Lung microvascular endothelial cell (primary cell): ENCODE measurements at places on chromosomes 2 and 18.

DNA sequence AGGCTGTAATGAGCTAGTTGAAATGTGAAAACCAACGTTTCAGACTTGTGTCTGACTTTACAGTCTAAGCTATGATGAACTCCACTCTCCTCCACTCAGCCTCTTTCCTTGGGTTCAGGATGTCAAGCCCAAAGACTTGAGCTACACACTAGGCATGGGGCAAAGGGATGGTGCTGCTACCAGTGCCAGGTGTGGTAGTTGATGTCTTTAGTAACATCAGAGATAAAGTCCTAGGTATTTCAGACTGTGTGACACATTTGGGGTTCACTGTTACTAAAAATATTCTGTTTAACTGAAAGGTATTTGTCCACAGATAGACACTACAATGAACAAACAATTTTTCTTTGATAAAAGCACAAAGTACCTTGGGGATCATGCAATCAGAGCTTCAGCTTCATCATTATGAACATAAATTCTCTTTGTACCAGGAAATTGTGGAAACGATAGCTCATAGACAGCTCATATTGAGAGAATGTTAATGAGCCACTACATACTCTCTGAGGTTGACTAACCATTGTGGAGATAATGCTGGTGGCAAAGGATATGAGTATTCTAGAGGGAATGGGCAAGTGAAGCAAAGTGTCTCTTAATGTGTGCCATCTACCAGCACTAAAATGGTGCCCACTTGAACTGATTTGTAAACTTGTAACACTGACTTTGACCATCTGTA is 253.7 kb upstream of the THUMPD2 start:
- no peak for DNase-seq

DNA sequence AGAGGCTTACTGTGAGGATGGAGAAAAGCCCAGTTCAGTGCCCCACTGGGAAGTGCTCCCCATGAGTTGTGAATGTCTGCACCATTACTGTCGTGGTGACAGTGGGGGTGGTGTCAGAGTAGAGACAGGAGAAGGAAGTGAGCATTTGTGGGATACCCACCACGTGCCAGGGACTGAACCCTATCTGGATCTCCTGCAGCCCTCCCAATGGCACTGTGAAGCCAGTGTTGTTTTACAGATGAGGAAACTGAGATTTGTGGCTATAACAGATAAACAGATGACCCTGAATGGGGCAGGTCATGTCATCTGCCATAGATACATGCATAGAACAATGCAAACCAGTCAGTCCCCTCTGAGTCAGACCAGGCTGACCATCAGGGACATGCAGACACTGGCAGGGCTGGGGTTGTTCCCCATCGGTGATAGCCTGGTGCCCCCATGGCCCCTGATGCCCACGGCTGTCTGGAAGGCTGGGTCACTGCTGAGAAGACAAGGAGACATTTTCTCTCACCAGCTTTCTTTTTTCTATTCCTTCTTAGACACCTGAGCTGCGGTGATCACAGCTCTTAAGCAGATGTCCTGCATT is 60.8 kb downstream of the EMILIN2 start:
- DNase-seq = peak; percentile 19

GRCh38 chr2:177243476-177243875 is 21.1 kb downstream of the NFE2L2 start:
- no peak for DNase-seq

- DNase-seq = no peak
These were observed 10.6 kb upstream of the BIN1 start for GRCh38 chr2:127117603-127118002.

- DNase-seq = no peak
These were observed 251.3 kb downstream of the FAM210A start for GRCh38 chr18:13474907-13475545.

GRCh38 chr2:48433682-48434081 is 96.3 kb upstream of the STON1 start:
- peak; percentile 14 for DNase-seq

GRCh38 chr2:235025800-235026536 is 74.2 kb downstream of the SH3BP4 start:
- DNase-seq = peak; percentile 26

- no peak for DNase-seq
These were observed 6.9 kb upstream of the CHRNA1 start for GRCh38 chr2:174771136-174771535.

- no peak for DNase-seq
These were observed 58.9 kb downstream of the KIAA1328 start for GRCh38 chr18:36887864-36888263.

DNA sequence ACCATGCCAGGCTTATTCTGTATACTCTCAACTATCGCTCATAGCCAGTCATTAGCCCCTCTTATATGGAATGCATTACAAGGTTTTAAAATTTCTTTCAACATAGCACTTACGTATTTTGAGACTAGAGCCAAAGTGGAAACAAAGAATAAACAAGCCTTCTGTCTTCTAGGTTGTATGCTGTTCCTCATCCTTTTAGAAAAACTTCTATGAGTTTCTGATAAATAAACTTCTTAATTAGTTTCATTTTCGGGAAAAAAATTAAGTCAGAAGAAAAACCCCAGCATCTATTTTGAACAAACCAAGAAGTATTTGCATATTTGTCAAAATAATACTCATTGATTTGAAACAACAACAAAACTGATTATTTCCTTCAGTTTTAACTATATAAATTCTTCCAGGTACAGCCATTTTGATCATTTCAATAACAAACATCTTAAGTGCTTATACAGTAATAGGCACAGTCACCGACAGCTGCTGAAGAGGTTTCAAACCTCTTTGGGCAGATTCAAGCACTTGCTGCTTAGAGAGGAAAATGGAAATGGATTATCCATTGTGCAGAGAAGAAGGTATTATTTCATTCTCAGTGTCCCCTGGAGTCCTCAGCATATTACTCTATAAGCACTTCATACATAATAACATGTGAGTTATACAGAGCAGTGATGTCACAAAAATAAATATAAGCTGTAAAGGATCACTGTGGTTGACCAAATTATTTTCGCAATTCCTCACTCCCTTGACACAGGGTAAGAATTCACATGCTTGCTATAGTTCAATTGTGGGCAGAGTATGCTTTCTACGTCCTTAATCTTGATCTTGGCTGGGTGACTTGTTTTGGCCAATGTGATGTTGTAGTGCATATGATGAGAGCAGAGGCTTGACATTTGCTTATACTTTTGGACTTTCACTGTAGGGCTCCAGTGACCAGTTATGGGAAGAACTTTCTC is 833.8 kb downstream of the TRIB2 start:
- no peak for DNase-seq

DNA sequence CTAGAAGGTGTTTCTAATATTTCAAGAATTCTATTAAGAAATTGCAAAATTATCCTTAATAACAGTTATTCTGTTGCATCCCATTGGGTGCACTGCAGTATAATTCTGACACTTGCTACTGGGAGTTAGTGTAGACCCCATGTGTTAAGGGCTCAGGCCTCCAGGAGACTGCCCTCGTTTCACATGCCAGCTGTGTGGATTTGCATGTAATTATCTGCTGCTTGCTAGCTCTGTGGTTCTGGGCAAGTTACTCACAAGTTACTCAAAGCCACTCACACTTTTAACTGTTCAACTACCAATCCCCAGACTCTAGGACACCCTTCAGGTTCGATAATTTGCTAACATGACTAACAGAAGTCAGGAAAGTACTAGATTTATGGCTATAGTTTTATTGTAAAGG is 38.6 kb downstream of the ST6GAL2 start:
- DNase-seq = no peak

GRCh38 chr18:42614619-42615293 is 500.7 kb downstream of the RIT2 start:
- peak; percentile 86 for DNase-seq

GRCh38 chr18:34729740-34730355 is 19.8 kb downstream of the DTNA start:
- DNase-seq = no peak

DNA sequence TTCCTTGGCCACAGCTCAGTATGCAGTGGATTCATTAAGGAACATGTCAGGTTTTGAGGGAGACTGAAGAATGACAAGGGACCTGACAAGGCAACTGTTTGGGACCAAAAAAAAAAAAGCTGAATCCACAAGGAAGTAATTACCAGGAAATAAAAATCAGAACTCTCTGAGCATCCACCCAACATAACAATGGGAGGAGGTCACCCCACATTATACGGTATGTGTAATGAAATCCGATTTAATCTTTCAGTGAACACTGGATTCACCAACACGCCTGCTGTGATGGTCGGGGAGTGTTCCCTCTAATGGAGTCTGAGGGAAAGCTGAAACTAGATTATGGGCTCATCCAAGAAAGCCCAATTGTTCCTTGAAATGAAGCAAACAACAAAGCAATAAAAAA is 329.3 kb downstream of the ETAA1 start:
- no peak for DNase-seq

- DNase-seq = peak; percentile 46
These were observed 26.9 kb upstream of the DTNB start for GRCh38 chr2:25700221-25700660.

GRCh38 chr2:144078106-144078505 is 441.8 kb downstream of the ZEB2 start:
- no peak for DNase-seq

- no peak for DNase-seq
These were observed 90.1 kb downstream of the ACKR3 start for GRCh38 chr2:236659758-236660150.

DNA sequence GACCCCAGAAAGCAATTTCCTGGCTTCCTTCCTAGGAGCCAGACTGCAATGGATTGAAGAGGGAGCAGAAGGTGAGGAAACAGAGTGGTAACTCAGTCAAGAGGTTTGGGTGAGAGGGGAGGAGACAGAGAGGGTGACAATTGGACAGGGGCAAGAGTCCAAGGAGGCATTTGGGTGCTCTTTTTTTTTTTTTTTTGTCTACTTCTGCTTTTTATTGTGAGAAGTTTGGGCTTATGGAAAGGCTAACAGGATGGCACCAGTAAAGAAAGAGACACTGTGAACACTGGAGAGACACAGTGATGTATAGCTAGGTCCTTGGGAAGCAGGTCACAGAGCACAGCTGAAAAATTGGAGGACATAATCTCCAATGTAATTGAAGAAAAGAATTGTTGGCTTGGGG is 25.0 kb downstream of the CYBRD1 start:
- DNase-seq = no peak
